Naive thymus-derived CD4-positive, alpha-beta T cell (primary cell): ENCODE measurements at places on chromosomes 5 and 9. TPM values are rescaled to one million over a fixed set of nuclear protein-coding genes. Genes with fewer than 3 reads are reported as not detected.

DNA sequence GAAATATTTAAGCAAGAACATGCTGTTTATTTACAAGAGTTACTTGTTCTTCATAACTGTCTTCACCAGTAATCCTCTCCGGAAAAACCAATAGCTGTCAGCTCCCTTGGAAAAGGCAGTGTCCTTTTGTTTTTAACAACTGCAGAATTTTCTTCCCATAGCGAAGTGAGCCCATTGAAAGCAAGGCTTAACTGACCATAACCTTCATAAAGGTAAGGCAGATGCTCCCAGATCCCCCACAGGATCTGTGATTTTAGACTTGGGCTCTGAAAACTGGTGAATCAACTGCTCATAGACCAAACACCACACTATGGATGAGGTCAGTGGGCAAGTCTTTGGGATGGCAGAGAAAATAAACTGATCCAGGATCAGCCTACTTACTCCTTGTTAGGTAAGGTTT lies 155.0 kb downstream of the GLIS3 start:
- no peaks in the 10 kb centered on the region for H3K4me1 ChIP-seq
- no peaks in the 10 kb centered on the region for H3K27me3 ChIP-seq
- DNase-seq, result no peak
- no peaks in the 10 kb centered on the region for H3K36me3 ChIP-seq
- no peak overlapping the region for H3K27ac ChIP-seq

DNA sequence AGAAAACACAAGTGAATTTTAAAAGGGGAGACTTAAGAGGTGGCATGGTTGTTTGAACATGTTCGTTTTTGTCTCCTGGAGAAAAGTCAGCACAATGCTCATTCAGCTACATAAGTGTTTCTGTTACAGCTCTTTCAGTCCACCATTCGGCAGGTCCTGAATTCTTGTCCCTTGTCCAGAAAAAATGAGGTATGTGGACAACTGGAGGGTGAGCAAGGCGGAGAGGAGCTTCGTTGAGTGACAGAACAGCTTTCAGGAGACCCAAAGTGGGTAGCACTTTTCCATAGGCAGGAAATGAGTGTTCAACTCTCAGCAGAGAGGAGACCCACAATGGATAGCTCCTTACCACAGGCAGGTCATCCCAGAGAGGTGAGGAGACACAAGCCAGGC lies 4.9 kb downstream of the PDCD1LG2 start:
- no peak overlapping the region for H3K27ac ChIP-seq
- H3K36me3 ChIP-seq, result no peaks in the 10 kb centered on the region

GRCh38 chr9:129886226-129887174 lies 51.2 kb downstream of the USP20 start:
- peak overlapping the region; percentile 99 for H3K27ac ChIP-seq
- H3K36me3 ChIP-seq, result no peaks in the 10 kb centered on the region
- peaks cover 52% of the 10 kb centered on the region for H3K4me1 ChIP-seq
- no peaks in the 10 kb centered on the region for H3K27me3 ChIP-seq
- DNase-seq, result peak; percentile 81

LCNL1 gene
- total RNA-seq, result 1.9 TPM

DNA sequence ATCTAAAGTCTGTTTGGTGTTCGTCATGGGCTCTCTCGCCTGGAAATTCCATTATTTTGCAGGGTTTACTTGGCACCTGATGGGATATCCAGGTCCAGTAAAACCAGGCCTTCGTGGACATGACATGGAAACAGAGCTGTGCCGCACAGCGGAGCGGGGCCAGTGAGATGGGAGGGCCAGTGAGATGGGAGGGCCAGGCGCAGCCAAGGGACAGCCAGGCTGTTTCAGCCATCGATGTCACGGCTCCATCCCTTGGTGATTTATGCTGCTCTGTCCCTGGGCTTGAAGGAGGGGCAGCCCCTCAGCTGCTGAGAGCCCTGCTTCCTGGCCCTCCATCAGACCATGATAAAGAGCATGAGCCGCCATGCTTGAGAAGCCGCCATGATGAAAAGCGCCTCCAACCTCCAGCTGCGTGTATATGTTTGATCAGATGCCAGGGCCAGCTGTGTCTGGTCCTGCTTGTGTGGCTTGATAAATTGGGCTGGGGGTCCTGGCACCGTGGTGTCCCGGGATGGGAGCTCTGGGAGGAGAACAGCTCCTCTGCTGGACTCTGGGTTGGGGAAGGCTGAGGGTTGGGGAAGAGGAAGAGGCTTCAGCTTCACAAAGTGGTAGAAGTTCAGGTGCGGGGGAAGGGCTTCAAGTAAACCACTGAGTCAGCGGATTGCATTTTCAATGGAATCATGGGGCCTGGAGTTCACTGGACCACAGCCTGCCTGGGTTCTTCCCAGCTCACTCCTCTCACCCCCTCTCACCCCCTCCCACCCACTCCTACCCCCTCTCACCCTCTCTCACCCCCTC lies 6.1 kb upstream of the COL5A1 start:
- no peak overlapping the region for H3K27ac ChIP-seq
- DNase-seq, result no peak
- no peak overlapping the region for H3K4me3 ChIP-seq
- H3K4me1 ChIP-seq, result no peaks in the 10 kb centered on the region
- no peaks in the 10 kb centered on the region for H3K36me3 ChIP-seq

LRRC70 gene
- total RNA-seq, result 13.0 TPM

ZBED3 gene
- total RNA-seq, result 0.36 and 0.56 TPM in 2 replicates

- DNase-seq, result no peak
- H3K27ac ChIP-seq, result no peak overlapping the region
- H3K27me3 ChIP-seq, result no peaks in the 10 kb centered on the region
- H3K4me3 ChIP-seq, result no peak overlapping the region
- no peaks in the 10 kb centered on the region for H3K36me3 ChIP-seq
- H3K4me1 ChIP-seq, result no peaks in the 10 kb centered on the region
Observed at GRCh38 chr5:31232273-31232888, 38.9 kb downstream of the CDH6 start.

DNA sequence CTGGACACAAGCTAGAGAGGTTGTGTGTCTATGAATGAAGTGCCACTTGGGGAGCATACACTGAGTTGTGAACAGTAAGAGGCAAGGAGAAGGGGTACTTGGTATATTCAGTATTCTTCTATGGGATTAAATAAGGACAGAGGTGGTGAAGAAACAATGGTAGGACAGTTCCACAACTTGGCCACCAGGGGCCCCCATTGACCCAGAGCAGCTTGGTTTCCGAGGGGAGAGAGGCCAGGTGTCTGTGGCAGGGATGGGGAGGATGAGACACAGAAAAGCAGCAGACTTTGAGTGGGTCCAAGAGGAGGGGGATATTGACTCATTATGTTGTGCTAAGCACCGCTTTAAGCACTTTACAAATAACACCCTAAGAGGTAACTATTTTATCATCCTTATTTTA lies 220.6 kb downstream of the MELK start:
- no peaks in the 10 kb centered on the region for H3K27me3 ChIP-seq
- H3K27ac ChIP-seq, result no peak overlapping the region
- DNase-seq, result no peak
- no peaks in the 10 kb centered on the region for H3K36me3 ChIP-seq
- H3K4me1 ChIP-seq, result no peaks in the 10 kb centered on the region

DNA sequence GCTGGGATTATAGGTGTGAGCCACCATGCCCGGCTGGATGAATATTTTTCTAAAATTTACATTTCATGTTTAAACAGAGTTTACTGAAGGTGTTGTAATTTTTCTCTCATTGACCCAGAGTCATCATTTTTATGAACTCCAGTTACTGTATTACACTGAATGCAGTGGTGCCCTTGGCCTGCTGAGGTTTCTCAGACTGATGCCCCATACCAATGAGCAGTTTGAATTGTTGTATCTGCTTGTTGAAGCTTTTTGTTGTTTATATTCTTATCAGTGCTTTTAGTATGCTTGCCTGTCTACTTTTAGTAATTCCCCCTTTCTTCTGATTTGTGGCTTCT lies 29.9 kb downstream of the NFX1 start:
- H3K27ac ChIP-seq, result no peak overlapping the region
- no peaks in the 10 kb centered on the region for H3K27me3 ChIP-seq
- no peak for DNase-seq
- peaks cover 32% of the 10 kb centered on the region for H3K36me3 ChIP-seq
- H3K4me3 ChIP-seq, result no peak overlapping the region

GRCh38 chr9:30928045-30928444 lies 1456.4 kb upstream of the ACO1 start:
- no peaks in the 10 kb centered on the region for H3K27me3 ChIP-seq
- H3K4me3 ChIP-seq, result no peak overlapping the region
- no peaks in the 10 kb centered on the region for H3K4me1 ChIP-seq
- H3K36me3 ChIP-seq, result no peaks in the 10 kb centered on the region
- no peak overlapping the region for H3K27ac ChIP-seq

KCNV2 gene
- total RNA-seq, result not detected

GRCh38 chr5:131610198-131611063 lies 24.6 kb downstream of the RAPGEF6 start:
- H3K36me3 ChIP-seq, result no peaks in the 10 kb centered on the region
- no peaks in the 10 kb centered on the region for H3K27me3 ChIP-seq
- no peak overlapping the region for H3K27ac ChIP-seq
- H3K4me1 ChIP-seq, result peaks cover 4% of the 10 kb centered on the region
- no peak for DNase-seq

SCGB3A2 gene
- not detected for total RNA-seq

GRCh38 chr5:61352180-61352579 lies 20.1 kb downstream of the ZSWIM6 start:
- H3K27ac ChIP-seq, result no peak overlapping the region
- no peak overlapping the region for H3K4me3 ChIP-seq
- DNase-seq, result no peak
- H3K27me3 ChIP-seq, result no peaks in the 10 kb centered on the region

GRCh38 chr9:27247756-27248155 lies 49.2 kb downstream of the EQTN start:
- no peaks in the 10 kb centered on the region for H3K27me3 ChIP-seq
- H3K36me3 ChIP-seq, result no peaks in the 10 kb centered on the region
- no peak overlapping the region for H3K27ac ChIP-seq
- no peak for DNase-seq

- H3K4me3 ChIP-seq, result no peak overlapping the region
- H3K27me3 ChIP-seq, result no peaks in the 10 kb centered on the region
- H3K36me3 ChIP-seq, result no peaks in the 10 kb centered on the region
- DNase-seq, result no peak
- H3K4me1 ChIP-seq, result no peaks in the 10 kb centered on the region
- H3K27ac ChIP-seq, result no peak overlapping the region
Observed at GRCh38 chr5:26666371-26666770, 372.0 kb downstream of the CDH9 start.

GRCh38 chr9:19231126-19231903 lies 822 bp downstream of the DENND4C start:
- no peak for DNase-seq
- peaks cover 25% of the 10 kb centered on the region for H3K4me1 ChIP-seq
- no peaks in the 10 kb centered on the region for H3K27me3 ChIP-seq
- peak overlapping the region; percentile 61 for H3K4me3 ChIP-seq
- no peaks in the 10 kb centered on the region for H3K36me3 ChIP-seq

DNA sequence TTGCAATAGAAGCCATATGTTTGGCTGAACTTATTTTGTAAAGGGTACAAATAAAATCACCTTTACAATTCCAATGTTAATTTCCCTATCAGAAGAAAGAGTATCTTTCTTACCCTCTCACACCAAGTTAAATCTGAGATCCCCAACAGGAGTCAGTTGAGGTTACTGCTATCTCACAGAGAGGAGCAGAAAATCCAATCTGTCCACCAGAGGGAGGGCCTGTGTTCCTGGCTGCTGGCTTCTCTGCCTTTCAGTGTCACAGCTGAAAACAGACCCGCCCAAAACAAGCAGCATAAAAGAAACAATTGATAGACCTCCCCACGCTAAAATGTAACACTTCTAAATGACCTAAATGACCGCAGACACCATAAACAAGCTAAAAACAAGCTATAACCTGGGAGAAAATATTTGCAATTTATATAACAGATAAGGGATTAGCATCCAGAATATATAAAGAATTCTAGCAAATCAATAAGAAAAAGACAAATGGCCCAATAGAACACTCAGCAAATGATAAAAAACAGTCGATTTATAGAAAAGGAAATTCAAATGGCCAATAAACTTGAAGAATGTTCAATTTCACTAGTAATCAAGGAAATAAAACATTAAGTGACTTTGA lies 24.5 kb upstream of the MVB12B start:
- no peak overlapping the region for H3K27ac ChIP-seq
- H3K27me3 ChIP-seq, result no peaks in the 10 kb centered on the region
- H3K36me3 ChIP-seq, result no peaks in the 10 kb centered on the region

DNA sequence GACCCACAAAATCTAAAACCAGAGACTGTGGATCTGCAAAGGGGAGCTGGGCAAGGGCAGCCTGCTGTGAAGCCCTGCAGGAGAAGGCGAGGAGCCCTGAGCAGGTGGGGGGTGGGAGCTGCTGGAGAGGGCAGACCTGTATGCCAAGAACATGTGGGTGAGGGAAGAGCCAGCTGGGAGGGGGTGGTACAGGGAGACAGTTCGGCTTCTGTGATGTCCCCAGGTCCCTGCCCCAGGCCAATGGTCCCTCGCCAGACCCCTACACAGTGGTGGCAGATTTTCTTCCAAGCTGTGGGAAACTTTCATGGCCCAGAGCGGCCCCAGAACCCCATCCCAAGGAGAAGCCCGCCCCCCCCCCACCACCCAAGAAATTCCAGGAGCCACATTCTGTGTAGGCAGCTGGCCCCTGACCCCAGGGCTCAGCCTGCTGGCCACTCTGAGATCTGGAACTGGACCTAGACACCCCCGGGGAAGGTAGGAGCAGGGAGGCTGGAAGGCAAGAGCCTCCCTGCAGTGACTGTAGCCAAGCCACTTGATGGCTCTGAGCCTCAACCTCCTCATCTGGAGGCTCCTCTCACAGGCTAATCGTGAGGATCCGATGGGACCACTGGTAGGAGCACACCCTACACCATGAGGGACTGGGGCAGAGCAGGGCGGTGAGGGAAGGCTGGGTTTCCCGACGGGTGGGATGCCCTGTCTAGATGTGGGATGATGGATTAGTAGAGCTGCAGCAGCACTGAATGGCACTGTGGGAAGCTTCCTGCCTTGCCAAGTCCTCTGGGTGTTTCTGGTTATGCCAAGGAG lies 22.6 kb upstream of the CSF1R start:
- H3K27me3 ChIP-seq, result no peaks in the 10 kb centered on the region
- no peak overlapping the region for H3K27ac ChIP-seq
- H3K4me1 ChIP-seq, result no peaks in the 10 kb centered on the region
- H3K4me3 ChIP-seq, result no peak overlapping the region
- no peak for DNase-seq
- no peaks in the 10 kb centered on the region for H3K36me3 ChIP-seq

GRCh38 chr9:95666785-95667155 lies 150.0 kb upstream of the PTCH1 start:
- no peaks in the 10 kb centered on the region for H3K4me1 ChIP-seq
- H3K4me3 ChIP-seq, result no peak overlapping the region
- no peak for DNase-seq

HTR1A gene
- not detected for total RNA-seq
